ENCODE measurements at places on chromosomes 13 and 19.

DNA sequence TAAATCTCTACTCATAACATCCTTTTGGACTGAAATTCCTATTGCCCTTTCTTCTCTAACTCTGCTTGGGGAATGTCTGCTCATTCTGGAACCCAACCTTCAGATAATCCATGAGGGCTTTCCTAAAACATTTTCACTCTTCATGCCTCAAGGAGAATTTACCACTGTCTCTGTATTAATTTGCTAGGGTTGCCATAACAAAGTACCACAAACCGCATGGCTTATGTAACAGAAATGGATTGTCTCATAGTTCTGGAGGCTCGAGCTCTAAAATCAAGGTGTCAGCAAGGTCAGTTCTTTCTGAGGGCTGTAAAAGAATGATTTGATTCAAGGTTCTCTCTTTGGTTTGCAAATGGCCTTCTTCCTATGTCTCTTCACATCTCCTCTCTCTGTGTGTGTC lies 209.7 kb downstream of the LACC1 start:
- DNase-seq, result no peak

GRCh38 chr13:53137779-53138178 lies 109.2 kb downstream of the OLFM4 start:
- DNase-seq, result no peak

- DNase-seq, result no peak
These were observed 257 bp downstream of the KCTD12 start for GRCh38 chr13:76886005-76886291.

GRCh38 chr19:1018393-1018792 lies 2.5 kb downstream of the TMEM259 start:
- no peak for DNase-seq

- DNase-seq, result no peak
These were observed 506.2 kb downstream of the GPC5 start for GRCh38 chr13:91904597-91904996.

DNA sequence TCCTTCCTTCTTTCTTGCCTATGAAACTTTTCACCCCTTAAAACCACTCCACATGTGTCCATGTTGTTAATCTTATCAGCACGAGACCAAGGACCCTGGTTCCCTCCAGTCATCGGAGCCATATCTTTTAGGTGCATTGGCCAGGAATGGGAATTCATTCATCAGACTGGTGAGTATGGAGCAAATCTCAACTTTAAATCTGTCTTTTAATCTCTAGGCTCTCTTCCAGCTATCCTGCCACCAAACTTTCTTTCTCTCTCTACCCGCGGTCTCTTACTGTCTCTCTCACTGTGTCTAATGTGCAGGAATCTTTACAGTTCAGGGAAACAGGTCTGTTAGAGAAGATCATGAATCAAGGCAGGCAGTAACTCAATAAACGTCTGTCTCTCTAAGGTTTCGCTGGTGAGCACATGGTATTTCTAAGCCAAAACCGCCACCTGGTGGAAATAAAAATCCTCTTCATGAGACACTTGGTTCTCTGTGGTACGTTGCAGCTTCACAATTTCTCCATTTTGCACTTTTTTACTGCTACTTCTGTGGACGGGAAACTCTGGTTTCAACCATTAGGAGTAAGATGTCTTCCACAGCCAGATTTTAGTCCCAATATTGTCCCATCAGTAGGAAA lies 16.1 kb downstream of the LGALS16 start:
- no peak for DNase-seq

GRCh38 chr19:13764101-13764807 lies at the start of gene MRI1:
Gene MRI1, plus strand, starts transcription at chr19:13764522. Its CDS starts 67 bp downstream, at chr19:13764589.
- DNase-seq, result peak; percentile 44

GRCh38 chr19:7999376-7999775 lies 6.1 kb downstream of the ELAVL1 start:
- DNase-seq, result no peak

DNA sequence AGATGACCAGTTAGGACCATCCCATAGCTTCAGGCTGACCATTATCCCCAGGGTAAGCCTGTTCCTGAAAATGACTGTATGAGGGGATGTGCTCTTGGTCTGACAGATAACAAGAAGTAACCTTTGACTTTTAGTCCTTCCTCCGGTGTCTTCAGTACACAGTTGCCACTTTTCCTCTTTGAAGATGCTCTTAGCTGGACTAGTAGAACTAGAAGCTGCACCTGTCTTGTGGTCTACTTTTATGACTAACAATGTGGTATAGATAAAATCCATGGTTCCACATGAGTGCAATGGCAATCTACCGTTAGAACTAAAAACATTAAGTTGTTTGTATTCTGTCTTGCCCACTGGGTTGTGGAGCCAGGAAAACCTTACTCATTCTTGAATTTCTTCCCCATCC lies 5.9 kb upstream of the RUBCNL start:
- DNase-seq, result no peak

Data from T-helper 22 cell (primary cell).